ENCODE measurements at places on chromosomes 13 and 19.

DNA sequence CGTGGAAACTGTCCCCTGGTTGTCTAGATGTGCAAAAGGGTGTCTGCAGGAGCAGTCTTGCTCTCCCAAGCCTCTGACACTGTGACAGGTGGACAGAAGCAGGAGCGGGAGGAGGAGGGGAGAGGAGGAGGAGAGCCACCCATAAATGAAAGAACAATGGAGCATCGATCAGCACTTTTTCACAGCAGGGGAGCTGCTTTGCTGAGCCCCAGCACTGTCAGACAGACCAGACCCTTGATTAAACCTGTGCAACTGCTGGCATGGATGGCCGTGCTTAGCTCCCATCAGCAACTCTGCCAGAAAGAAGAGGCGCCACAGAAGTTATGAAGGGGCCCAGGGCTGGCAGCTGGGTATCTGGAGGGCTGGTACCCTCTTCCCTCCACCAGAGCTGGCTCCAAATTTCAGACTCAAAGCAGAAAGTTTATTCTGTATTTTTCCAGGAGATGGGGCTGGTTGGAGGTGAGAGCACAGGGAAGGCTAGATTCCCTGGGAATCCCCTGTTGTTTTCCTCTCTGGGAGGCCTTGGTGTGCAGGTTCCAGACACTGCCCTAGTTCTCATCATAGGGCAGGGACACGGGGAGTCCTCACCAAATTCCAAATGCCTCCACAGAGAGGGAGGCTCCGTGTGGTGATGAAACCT, 1192.2 kb downstream of the UQCRFS1 start:
- DNase-seq: no peak

DNA sequence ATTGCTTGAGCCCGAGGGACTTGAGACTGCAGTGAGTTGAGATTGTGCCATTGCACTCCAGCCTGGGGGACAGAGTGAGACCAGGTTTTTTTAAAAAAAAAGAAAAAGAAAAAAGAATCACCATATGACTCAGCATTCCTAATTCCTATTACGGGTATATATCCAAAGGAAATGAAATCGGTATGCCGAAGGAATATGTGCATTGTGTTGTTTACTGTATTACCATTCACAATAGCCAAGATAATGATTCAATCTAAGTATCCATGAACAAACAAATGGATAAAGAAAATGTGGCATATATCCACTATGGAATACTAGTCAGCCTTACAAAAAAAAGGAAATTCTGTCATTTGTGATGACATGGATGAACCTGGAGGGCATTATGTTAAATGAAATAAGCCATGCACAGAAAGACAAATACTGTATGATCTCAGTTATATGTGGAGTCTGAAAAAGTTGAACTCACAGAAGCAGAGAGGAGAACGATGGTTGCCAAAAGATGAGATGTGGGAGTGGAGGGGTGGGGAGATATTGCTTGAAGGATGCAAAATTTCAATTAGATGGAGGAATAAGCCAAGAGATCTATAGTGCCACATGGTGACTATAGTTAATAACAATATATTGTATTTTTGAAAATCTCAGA, 4.3 kb upstream of the KL start:
- no peak for DNase-seq

DNA sequence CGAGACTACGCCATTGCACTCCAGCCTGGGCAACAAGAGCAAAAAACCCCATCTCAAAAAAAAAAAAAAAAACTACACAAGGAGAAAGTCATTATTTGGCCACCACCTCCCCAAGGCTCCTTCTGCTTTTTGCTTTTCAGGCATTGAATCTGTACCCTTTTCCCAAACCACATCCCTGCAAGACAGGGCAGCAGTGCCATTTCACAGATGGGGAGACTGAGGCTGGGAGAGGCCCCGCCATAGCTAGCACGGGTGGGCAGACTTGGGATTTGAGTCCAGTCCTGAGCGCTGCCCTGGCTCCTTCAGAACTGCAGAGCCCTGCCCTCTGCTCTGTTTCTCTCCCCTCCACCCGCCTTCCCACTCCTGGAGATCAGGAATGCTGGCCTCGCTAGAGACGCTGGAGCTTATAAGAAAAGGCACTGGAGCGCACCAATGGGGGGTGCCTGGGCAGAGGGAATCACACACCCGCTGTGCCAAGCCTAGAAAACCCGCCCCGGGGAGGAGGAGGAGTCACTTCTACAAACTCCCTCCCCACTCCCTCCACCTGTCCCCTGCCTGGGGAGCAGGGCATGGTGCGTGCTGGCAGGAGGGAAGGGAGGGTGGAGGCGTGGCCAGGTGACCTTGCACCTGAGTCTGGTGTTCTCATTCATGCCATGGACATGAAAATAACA, 17.6 kb downstream of the TJP3 start:
- peak; percentile 90 for DNase-seq

- DNase-seq: no peak
Measured at GRCh38 chr19:12802267-12803106, 618 bp downstream of the THSD8 start.

DNA sequence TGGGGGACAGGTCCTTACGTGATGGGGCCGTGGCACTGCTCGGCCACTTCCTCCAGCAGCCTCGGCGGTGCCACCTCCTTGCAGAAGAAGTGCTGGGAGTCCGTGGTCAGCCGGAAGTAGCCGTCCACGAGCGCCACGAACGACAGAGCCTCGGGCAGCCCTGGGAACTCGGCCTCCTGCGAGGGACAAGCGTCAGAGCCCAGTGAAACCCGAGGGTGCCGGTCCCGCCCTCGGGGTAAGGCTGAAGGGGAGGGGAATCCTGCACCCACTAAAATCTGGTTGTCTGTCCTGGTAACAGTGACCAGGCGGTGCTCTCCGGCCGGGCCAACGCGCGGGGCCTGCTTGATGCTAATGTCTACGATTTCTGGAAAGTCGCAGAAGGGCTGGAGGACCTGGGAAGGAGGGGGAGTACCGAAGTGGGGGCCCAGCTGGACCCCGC, 6.4 kb downstream of the JAK3 start:
- DNase-seq: peak; percentile 84

- DNase-seq: no peak
Measured at GRCh38 chr13:109821103-109821502, 34.7 kb upstream of the IRS2 start.

DNA sequence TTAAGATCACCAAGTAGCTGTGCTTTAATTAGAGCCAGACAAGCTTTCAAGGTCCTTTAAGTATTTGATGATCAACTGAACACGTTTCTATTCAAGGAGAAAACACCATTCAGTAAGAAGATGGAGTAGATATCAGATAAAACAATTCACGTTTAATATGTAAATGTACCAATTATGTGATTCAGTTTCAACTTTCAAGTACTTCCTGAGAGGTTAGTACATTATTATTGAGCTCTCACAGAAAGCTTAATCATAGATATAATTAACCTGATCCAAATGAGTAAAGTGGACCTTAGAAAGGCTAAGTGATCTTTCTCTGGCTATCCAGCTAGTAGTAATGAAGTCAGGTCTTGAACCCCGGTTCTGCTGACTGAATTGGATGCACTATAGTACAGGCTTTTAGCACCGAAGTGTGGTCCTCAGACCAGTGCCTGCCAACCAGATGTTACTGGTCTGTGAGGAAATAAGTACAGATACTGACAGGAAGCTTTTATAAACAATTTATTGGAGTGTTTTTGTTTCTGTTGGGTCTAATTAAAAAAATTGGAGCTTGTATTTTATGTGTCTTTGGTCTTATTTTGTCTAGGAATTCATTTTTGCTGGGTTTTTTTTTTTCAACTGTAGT, 10.2 kb downstream of the CLN5 start:
- no peak for DNase-seq

- DNase-seq: no peak
Measured at GRCh38 chr13:69226427-69226826, 881.2 kb upstream of the ATXN8OS start.

- no peak for DNase-seq
Measured at GRCh38 chr19:18507727-18508440, 14.0 kb downstream of the ELL start.

DNA sequence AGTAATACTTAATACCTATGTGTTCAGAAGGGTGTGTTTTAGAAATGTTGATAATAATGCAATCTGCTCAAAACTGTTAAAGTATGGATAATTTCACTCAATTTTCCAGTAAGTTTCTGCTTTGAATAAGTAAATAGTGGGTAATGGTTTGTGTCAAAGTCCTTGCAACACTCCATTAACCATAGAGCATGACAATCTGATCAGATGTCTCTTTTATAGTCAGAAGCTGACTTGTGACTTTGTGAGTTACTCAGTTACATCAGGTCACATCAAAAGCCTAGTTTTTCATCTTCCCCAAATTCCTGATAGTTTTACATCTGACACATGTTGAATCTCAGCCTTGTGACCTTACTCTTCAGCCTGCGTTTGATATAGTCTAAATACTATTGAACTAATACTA, 338.0 kb downstream of the EFNB2 start:
- no peak for DNase-seq

- peak; percentile 60 for DNase-seq
Measured at GRCh38 chr19:13262450-13262849, 112.2 kb downstream of the IER2 start.

GRCh38 chr19:42475366-42475765, 32.6 kb upstream of the CXCL17 start:
- no peak for DNase-seq

- no peak for DNase-seq
Measured at GRCh38 chr13:99459099-99459850, 42.0 kb upstream of the TM9SF2 start.

- DNase-seq: no peak
Measured at GRCh38 chr13:47135800-47136503, 239.1 kb upstream of the HTR2A start.

DNA sequence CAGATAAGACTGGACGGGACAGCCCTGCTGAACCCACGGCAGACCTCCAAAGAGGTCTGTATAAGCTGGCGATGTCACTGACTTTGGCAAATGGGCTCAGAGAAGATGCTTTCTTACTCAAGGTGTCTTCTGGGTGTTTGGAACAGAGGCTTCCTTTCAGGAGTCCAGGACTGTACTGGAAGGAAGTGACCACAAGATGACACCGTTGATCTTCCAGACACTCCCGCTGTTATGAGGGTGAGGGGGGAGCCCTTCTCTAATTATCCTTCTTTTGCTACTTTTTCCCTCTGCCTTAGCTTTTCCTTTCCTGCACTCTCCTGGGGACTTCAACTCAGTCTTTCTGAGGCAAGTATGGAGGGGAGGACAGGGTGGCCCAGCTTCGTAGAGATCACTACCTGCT, 65.2 kb upstream of the ZNF599 start:
- DNase-seq: peak; percentile 31

DNA sequence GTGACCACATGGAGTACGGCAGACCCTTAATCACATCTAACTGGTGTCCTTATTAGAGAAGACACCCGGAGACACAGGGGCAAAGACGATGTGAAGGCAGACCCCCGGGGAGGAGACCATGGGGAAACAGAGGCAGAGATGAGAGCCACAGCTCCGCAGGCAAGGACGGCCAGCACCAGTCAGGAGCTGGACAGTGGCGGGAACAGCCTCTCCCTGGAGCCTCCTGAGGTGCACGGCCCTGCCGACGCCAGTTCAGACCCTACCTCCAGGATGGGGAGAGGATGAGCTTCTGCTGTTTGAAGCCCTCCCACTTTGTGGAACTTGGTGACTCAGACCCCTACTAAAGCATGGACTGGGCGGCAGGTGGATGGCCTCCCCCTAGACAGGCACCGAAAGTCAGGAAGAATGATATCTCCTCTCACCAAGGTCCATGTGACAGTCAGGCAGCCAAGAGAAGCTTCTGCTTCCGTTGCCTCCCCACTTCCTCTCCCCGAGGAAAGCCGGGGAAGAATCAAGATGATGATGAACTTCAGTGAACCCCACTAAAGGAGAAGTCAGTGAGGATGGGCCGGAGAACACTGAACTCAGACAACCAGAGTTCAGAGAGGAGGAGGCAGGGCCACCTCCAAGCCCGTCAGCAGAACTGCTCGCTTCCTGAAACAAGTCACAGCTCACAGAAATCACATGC, 25.4 kb downstream of the RAB20 start:
- DNase-seq: no peak

GRCh38 chr13:49098771-49099512, 121.2 kb upstream of the MLNR start:
- DNase-seq: no peak

GRCh38 chr13:50355797-50356196, 340.6 kb downstream of the KCNRG start:
- DNase-seq: no peak

DNA sequence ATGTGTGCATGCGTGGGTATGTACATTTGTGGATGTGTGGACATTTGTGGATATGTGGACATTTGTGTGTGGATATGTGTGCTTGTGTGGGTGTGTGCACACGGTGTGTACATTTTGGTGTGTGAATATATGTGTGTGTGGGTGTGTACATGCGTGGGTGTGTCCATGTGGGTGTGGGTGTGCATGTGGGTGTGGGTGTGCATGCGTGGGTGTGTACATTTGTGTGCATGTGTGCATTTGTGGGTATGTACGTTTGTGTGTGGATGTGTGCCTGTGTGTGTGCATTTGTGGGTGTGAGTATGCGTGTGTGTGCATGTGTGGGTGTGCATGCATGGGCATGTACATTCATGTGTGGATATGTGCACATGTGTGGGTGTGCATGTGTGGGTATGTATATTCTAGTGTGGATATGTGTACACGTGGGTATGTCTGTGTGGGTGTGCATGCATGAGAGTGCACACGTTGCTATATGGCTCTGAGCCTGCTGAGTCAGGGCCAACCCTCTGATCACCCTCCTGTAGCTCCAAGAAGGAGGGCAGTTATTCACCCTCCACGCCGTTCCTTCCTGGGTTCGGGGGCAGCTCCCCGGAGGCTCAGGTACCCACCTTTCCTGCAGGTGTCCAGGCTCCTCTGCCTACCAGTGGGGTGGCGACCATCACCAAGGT, 20.3 kb downstream of the COMP start:
- DNase-seq: no peak

- no peak for DNase-seq
Measured at GRCh38 chr13:110431425-110432294, 124.6 kb downstream of the COL4A2 start.

DNA sequence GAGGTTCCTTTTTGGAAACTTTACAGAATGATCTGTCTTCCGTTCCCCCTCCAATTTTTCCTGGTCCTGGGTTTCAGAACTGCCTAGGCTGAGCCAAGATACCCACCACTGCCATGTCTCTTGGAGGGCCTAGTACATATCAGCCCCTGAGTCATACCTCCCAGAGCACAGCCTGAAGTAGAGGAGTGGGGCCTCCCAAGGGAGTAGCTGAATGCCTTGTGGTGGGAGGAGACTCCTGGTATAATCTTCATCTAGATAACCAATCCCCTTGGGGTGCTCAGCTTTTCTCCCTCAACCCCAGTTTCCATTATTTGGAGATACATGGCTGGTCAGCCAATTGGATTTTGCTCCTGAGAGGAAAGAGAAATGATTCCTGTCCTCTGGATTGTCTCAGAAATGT, 30.3 kb downstream of the ZNF763 start:
- no peak for DNase-seq

GRCh38 chr19:18785179-18786124, 5.7 kb downstream of the COMP start:
- DNase-seq: peak; percentile 96

DNA sequence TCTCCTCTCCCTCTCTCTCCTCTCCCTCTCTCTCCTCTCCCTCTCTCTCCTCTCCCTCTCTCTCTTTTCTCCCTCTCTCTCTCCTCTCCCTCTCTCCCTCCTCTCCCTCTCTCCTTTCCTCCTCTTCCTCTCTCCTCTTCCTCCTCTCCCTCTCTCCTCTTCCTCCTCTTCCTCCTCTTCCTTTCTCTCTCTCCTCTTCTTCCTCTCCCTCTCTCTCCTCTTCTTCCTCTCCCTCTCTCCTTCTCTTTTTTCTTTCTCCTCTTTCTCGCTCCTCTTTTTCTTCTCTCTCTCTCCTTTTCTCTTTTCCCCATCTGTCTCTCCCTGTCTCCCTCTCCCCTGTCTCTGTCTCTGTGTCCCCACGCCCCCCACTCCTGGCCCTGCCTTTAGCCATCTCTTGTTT, 136.7 kb downstream of the GGACT start:
- no peak for DNase-seq

Measured in T47D (cell line).